ENCODE measurements at places on chromosomes 1 and 21.

- DNase-seq = no peak
Measured at GRCh38 chr1:239558991-239559390, 172.6 kb downstream of the CHRM3 start.

DNA sequence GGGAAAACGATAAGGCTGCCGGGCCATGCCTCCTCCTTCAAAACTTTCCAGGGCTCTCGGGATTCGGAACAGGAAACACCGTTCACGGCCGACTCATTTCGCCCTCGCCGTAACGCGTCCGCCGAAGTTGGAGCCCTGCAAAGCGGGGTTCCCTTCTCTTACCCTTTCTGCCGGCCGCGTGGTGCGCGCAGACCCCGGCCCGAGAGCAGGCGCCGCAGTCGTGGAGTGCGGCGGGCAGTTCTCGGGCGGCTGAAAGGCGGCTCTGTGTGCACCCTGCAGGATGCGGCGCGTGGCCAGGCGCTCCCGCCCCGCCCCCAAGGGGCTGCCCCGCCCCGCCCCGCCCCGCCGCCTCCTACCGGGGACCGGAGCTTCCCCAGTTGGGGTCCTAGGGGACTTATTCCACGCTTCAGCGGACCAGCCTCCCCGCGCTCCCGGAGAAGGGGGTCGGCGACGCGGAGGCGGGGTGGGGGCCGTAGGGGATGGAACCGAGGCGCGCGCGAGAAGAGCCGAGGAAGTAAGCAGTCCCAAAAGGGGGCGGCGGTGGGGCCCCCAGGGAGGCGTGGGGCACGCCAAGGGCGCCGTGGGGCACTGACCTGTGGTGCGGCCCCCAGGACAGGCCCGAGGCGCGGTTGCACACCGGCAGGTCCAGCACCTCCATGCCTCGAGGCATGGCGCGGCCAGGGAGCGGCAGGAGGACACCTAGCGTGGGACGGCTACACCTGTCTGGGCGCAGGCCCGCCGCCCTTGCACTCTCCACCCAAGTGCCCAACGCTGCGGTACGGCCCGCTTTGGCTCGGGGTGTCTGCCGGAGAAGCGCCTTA is at the start of gene MCOLN2:
TSS of gene MCOLN2 (minus strand) at position 268 of the 821 bp plus-strand sequence. CDS start at position 27, 241 bp downstream.
- DNase-seq = peak; percentile 37

DNA sequence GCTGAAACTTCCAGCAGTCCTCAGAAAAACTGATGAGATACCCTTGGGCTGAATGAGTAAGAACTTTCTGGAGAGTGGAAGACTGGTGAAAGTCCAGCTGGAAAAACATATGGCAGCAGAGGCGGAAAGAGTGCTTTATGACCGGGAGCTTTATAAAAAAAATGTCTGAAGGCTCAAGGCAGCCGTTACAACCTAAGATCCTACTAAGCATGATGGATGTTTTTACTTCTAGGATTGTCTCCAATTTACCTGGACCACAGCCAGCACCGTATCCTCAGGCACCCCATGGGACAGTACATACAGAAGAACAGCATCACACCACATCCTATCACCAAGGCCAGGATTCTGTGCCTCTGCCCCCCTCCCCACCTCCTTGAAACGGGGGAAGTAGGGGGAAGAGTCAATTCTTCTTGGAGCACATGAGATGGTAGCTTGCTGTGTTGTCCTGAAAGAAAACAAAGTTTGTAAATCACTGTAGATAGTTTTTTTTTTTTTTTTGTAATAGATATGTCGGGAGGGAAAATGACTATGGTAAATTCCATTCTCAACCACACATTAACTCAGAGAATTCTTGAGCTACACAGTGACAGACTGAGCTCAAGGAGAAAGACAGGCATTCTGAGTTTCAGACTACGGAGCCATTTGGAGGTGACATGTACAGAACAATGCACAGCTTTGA is 11.8 kb upstream of the IRF2BP2 start:
- DNase-seq = no peak

DNA sequence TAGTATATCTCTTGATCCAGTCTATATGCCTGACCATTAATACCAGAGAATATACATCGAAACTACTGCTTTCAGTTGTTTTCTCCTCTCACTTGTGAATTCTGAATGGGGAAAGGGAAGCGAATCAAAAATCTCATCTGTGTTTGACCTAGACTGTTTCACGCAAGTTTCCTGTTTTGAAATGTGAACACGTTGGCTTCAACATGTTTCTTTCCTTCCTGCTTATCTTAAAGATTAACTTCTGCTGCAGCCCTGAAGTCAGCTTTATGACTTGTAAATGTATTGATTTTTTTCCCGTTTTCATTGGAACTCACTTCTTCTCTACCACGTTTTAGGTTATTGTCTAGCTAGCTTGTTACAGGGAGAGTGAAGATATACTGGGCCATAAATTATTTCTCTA is 49.9 kb downstream of the SNX27 start:
- no peak for DNase-seq

- no peak for DNase-seq
Measured at GRCh38 chr1:46486432-46487015, 3.1 kb upstream of the DMBX1 start.

DNA sequence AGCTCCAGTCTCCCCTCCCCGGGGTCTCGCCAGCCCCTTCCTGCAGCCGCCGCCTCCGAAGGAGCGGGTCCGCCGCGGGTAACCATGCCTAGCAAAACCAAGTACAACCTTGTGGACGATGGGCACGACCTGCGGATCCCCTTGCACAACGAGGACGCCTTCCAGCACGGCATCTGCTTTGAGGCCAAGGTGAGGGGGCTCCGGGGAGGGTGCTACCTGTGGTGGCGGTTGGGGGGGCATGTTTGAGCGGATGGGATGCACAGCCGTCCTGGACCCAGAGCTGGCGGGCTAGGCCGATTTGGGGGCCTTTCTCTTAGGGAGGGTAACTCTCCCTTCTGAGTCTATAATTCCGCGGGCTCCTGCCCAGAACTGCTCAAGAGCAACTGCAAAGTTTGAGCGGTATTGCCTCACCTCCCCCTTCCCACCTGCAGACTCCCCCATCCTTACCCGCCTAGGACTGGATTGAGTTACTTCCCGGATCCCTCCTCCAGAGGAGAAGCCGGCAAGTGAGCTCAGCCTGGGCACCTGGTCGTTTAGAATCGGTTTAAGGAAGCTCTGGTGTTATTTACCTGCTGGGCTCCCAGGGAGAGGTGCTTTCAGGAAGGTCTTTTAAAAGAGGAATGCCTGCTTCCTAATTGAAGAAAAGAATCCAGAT is 730 bp downstream of the NOS1AP start:
- DNase-seq = no peak

GRCh38 chr1:237879195-237879594 is 11.5 kb downstream of the ZP4 start:
- no peak for DNase-seq

GRCh38 chr21:34761758-34762330 is 93.0 kb downstream of the CLIC6 start:
- DNase-seq = no peak

- no peak for DNase-seq
Measured at GRCh38 chr21:46210378-46211136, 18.0 kb downstream of the LSS start.

GRCh38 chr1:69086148-69086547 is 481.6 kb upstream of the LRRC7 start:
- DNase-seq = no peak

- DNase-seq = no peak
Measured at GRCh38 chr1:30302858-30303257, 420.5 kb downstream of the MATN1 start.

- no peak for DNase-seq
Measured at GRCh38 chr1:87305762-87306161, 22.9 kb upstream of the LMO4 start.

GRCh38 chr21:40331172-40331571 is 463.9 kb downstream of the PCP4 start:
- no peak for DNase-seq

DNA sequence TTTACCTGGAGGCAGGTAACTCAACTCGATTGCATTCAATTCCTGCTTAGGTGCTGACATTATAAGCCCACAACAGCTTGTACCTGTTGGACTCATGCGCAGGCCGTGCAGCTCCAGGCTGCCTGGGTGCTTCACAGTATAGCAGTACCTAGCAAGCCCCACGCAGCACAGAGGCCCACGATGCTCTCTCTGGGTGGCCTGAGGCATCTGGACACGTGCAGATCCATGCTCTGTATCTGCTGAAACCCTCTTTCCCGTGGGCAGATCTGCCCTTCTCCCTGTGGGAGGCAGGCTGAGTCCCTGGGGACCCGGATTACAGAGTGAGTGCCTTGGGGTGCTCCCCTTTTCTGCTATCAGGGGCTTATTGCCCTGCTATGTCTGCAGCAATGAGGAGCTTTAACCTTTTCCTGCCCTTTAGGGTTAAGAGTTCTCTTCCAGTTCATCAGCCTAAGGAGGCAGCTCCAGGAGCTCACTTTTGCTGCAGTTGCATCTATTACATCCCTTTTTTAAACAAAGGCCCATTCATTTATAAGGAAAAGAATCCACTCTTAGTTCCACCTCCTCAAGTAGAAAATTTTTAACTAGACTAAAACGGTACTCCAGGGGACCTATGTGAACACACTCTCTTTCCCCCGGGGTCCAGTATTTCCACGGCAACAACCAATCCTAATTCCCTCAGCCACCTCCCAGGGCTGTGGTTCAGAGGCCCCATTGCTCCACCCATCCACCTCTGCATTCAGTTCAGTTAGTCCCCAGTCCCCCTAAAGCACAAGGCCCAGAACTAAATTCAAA is 19.3 kb downstream of the ITPKB start:
- DNase-seq = no peak

GRCh38 chr1:41286486-41286885 is 44.4 kb upstream of the SCMH1 start:
- DNase-seq = no peak

All from erythroblast (primary cell).